ENCODE measurements at places on chromosomes 6 and 20.

GRCh38 chr6:144653885-144654505 is 368.9 kb downstream of the UTRN start:
- no peak for DNase-seq

GRCh38 chr20:38680500-38681306 is 43.6 kb upstream of the SLC32A1 start:
- no peak for DNase-seq

GRCh38 chr6:160991406-160992060 is at the start of gene MAP3K4:
MAP3K4 (plus strand) TSS chr6:160991769; CDS start chr6:160991932, 163 bp downstream.
- DNase-seq: no peak

GRCh38 chr20:49676581-49677291 is 36.9 kb downstream of the B4GALT5 start:
- no peak for DNase-seq

DNA sequence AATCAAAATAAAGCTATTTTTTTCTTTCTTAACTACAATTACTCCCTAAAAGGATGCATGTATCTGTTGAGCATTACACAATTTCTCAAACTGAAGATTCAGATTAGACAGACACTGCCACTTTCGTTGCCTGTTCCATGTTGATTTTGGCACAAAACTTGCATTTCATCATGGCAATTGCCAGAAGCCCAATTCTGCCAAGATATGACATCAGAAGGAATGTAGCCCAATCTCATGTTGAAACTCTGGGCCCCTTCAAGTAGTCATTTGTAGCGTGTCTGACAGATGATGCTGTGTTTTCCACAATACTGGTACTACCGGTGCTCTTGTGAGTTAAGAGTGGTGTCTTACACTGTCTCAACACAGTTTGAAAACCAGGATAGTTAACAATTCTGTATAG is 705.4 kb downstream of the PTPRT start:
- DNase-seq: no peak

DNA sequence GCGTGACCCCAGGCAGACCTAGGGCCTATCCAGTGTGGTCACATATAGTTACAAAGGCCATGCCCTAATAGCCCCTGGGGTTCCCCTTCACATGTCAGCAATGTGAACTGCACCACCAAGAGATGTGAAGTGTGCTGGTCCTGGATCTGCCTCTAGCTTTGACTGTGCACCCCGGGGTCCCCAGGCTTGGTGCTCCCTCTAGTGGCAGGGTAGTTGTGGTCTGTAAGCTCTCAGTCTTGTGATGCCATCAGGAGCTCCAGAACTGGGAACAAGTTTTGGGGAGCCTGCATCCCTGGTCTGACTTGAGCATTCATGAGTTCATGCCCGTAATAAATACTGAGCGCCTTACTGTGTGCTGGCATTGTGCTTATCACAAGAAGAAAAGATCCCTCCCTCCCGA is 143.4 kb downstream of the DHX35 start:
- DNase-seq: no peak

- DNase-seq: no peak
Measured at GRCh38 chr6:12590901-12591300, 125.7 kb upstream of the PHACTR1 start.

GRCh38 chr20:46028772-46029371 is at the start of gene SLC12A5:
SLC12A5 (plus strand) TSS chr20:46029215; CDS start chr20:46029345, 130 bp downstream.
- no peak for DNase-seq

DNA sequence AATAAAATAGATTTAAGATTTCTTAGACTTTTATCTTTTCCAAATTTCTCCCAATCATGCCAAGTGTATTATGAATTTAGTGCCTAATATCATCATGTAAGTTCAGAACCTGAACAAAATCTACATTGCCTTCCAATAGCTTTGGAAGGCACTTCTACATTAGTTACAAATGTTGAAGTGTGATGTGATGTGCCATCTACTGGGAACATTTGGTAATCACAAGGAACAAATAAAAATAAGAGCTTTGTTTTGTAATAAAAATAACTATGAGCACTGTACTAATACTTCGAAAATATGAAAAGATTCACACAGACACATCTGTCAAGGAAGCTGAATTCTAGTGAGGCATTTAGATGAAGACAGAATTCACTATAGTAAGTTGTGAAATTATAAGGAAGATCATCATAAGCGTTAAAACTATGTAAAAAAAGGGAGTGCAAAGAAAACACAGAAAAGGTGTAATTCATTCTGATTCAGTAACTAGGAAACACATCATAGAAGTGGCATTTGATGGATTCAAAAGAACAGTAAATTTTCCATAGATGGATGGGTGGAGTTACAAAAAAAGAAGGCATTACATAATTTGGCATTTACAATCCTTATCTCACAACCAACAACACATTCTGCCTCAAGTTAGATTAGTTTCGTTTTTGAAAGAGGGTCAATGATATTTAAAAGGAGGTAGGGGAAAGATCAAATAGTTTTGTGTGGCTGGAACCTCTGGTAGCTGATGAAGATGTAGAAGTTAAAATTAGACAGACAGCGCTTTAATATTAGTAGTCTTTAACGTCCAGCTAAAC is 161.0 kb downstream of the ASCC3 start:
- no peak for DNase-seq

GRCh38 chr6:162873537-162873936 is 145.8 kb downstream of the PACRG start:
- DNase-seq: no peak

DNA sequence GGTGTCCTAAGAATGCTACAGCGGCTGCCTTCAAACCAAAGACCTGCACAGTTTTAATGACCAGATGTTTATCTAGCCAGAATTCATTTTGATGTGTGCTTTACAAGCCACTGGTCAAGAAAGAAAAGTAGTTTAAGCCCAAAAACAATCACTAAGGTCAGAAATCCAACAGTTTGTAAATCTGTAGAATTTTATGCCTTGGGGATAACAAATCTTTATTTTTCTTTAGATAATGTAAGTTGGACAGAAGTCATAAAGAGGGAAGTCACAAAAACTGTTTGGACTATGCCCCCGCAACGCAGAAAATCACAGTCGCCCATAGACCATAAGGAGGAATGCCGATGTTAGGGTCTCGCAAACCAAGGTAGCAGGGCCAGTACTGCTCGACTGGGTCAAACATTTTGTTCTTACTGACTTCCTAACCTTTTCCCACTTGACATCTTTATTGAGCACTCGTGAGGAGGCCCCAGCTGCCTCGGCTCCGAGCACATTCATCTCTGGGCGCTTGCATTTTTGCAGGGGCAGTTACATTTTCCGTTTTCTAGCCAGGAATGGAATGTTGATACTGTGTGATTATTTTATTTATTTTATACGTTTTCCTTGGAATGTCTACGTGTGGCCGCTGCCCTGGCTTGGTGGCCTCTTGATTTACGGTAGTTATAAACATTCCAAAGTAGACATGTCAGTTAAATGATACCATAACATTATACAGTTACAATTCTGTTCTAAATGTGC is 56.7 kb upstream of the APCDD1L start:
- no peak for DNase-seq

Data from NCI-H1417 treated with DMSO at 0.1 percent for 48 hours (cell line).